NCI-H187 treated with DMSO at 0.1 percent for 48 hours (cell line): ENCODE measurements at places on chromosomes 4 and X.

DNA sequence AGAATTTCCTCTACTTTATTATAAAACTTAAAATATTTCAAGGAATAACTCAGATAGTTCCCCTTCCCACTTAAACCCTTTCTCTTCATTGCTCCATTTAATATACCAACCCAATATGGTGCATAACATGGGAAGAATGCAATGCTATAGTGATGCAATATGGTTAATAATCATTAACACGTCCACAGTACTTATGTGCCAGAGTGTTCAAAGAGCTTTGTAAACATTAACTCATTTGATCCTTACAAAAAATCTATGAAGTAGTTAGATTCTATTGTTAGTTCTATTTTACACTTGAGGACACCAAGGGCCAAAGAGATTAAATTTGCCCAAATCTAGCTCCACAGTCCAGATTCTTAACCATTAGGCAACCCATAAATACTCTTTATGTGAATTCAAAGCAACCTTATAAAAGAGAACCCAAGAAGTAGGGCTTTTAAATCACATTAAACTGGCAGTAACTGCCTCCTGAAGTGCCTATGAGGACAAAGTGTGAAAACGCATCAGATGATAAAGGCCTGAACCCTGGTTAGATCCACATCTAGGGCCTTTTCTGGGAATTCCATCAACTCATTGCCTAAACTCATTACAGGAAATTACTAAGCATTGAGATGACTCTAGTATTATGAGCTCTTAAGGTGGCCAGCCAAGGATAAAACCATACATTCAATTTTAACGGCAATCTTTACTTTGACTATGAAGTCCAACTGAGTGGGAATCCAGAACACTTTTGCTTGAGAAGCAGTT, 94.3 kb downstream of the AREG start:
- DNase-seq, result no peak

DNA sequence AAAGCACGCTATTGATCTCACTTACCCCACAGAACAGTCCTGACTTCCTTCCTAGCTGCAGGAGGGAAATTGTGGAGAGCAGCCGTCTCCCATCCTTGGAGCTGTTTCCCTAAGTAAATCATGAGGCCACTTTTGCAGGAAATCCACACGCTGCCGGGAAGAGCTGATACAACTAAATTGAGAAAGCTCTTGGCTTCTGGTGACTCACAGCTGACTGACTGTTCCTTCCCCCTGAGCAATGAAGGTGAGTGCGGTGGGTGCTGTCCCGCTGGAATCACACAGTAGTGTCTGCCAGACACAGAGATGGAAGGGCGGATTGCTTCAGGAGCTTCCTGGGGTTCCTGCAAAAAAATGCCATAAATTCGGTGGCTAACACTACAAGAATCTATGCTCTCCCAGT, 268.9 kb downstream of the ASMT start:
- no peak for DNase-seq

DNA sequence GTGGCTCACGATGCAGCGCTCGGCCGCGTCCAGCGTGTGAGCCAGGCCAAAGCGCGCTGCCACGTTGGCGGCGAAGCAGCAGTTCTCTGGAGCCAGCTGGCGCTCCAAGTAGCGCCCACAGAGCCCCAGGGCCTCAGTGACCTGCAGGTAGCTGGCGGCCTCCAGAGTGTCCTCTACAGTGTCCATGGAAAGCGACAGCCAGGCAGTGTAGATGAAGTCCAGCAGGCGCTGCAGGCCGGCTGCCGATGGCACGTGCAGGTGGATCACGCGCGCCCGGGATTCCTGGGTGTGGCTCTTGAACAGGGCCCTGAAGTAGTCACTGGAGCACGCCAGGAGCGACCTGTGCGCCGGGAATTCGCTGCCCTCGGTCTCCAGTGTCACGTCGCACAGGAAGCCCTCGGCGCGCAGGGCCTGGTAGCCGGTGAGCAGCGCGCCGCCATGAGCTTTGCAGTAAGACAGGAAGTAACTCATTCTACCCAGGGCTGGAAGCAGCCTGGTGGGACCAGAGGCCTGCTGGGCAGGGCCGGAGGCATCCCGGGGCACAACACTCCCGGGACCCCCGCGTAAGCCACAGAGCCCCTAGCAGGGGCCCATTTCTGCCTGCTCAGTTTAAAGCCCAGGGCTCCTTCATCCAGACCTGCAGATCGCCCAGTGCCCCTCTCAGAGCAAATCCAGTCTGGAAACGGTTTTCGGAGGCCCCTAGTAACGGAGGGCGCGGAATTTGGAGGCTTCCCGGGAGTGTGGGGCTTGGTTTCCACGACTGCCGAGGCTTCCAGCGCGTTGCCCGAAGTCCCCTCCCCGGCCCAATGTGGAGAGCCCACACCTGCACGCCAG, 595 bp downstream of the KLHL34 start:
- no peak for DNase-seq

- no peak for DNase-seq
Measured at GRCh38 chr4:37023996-37024395, 220.5 kb upstream of the NWD2 start.

- DNase-seq, result no peak
Measured at GRCh38 chrX:100208076-100208475, 202.0 kb downstream of the PCDH19 start.

- no peak for DNase-seq
Measured at GRCh38 chr4:128525992-128526630, 238.5 kb upstream of the PGRMC2 start.

GRCh38 chrX:121308276-121308805, 260.9 kb downstream of the GLUD2 start:
- DNase-seq, result no peak

GRCh38 chrX:41250867-41251266, 83.1 kb upstream of the DDX3X start:
- DNase-seq, result no peak

DNA sequence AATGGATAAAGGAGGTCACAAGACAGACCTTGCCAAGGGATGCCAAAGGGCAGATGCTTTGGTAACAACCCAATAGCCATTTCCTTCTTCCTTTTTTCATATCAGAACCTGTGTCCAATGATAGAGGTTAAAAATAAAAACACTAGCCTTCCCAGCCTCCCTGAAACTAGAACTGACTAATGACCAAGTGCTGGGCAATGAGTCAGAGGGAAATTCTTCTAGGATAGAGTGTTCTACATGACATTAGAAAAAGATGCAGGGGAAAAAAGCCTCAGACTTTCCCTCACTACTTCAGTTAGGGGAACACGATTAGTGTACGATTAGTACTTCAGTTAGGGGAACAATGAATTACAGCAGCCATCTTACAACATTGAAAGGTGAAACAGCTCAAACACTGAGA, 29.3 kb upstream of the FAM47C start:
- DNase-seq, result no peak

- DNase-seq, result no peak
Measured at GRCh38 chr4:97656044-97656720, 487.1 kb downstream of the STPG2 start.

DNA sequence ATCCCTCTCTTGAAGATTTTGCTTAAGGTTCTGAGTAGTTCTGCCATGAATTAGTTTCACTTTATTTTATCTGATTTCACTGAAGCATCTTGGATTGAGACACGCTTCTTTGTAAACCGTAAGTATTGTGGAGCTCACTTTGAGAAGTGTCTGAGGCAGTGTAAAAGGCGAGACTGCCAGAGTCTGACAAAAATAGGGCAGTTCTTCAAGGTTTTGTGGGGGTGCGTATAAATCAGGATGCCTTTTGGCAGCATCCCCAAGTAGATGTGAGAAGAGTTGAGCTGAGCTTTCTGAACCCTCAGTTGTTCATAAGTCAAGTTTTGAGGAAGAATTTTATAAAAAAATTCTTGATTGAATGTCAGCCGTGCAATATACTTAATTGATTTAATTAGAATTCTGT, 76.3 kb downstream of the RBPJ start:
- DNase-seq, result no peak

DNA sequence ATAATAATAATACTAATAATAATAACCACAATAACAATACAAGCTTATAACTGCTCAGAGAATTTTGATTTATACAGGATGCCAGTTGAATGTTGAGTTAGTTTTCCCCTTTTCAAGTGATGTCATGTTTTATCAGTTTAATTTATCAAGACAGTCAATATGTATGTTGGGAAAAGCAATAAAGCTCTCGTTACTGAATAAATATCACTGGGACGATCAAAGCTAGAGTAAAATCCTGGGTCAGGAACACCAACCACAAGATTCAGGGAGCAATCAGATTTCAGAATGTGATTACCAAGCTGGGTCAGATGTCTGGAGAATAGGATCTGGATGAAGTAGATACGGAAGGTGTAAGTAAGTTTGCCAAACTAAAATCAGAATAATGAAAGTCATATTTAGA, 179.6 kb downstream of the GRID2 start:
- DNase-seq, result no peak

- no peak for DNase-seq
Measured at GRCh38 chrX:110578270-110578669, 217.3 kb downstream of the CHRDL1 start.

GRCh38 chr4:109816082-109816442, 500 bp downstream of the GAR1 start:
- DNase-seq, result no peak

DNA sequence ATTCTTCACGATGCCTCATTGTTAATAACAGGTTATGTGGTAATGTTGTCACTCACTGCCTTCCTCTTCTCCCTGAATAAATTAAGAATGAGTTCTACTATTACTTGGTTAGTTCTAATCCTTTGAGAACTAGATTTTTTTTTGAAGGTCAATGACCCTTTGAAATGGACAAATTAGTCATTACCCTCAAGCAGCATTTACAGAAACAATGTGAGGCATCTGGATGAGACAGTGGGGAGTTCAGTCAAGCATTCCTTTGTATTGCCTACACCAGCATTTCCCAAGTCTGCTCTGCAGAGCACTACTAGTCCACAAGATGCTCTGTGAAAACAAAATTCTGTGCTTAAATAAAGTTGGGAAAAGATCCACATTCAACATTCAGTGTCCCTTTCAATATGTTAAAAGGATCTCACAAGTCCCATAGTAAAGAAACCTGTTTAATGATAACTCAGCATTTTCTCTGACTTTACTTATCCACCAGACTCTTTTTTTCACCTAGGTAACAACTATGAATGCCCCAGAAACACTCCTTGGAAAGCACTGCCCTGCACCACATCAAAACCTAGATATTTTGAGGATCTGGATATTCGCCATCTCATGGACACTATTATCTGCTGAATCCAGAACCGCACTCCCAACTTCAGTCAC, 60.6 kb downstream of the CHRDL1 start:
- no peak for DNase-seq

DNA sequence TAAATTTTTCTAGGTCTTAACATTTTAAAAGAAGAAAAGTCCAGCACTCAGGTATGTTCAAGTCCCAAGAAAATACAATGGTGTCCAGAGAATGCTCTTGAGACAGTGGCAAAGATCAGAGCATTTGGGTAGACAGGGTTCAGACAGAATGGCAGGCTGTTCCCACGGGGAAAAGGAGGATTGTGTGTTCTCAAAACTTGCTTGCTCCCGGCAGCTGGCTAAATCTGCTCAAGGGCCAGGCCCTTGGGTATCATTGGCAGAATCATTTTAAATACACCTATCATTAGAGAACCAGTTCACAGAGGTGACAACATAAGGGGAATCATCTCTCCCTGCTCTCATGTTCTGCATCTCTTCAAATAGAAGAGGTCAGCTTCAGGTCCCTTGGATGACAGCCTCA, 456.3 kb downstream of the DTHD1 start:
- DNase-seq, result no peak

- no peak for DNase-seq
Measured at GRCh38 chr4:188194421-188194820, 55.2 kb downstream of the TRIML1 start.

- no peak for DNase-seq
Measured at GRCh38 chr4:189600718-189601435, 339.8 kb upstream of the FRG1 start.

GRCh38 chrX:55056820-55057674, 17.8 kb upstream of the PAGE2B start:
- DNase-seq, result no peak

GRCh38 chr4:102598762-102599374, 97.7 kb downstream of the NFKB1 start:
- DNase-seq, result no peak

DNA sequence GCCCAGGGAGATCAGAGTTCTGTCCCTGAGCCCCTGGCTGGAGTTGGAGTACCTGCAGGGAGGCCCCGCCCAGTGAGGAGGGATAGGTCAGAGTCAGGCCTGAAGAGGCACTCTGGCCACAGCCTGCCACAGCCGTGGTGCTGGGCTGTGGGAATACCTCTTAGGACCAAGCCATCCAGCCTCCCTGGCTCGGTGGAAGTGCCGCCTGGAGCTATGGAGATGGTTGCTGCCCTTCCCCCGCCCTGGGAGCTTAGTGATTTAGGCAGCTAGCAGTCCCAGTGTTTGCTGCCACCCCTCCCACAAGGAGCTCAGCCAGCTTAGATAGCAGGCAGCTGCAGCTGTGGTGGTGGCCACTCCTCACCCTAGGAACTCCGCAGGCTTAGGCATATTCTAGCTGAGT, 446.3 kb upstream of the GNPDA2 start:
- no peak for DNase-seq

- no peak for DNase-seq
Measured at GRCh38 chrX:115912372-115912897, 258.1 kb upstream of the AGTR2 start.

DNA sequence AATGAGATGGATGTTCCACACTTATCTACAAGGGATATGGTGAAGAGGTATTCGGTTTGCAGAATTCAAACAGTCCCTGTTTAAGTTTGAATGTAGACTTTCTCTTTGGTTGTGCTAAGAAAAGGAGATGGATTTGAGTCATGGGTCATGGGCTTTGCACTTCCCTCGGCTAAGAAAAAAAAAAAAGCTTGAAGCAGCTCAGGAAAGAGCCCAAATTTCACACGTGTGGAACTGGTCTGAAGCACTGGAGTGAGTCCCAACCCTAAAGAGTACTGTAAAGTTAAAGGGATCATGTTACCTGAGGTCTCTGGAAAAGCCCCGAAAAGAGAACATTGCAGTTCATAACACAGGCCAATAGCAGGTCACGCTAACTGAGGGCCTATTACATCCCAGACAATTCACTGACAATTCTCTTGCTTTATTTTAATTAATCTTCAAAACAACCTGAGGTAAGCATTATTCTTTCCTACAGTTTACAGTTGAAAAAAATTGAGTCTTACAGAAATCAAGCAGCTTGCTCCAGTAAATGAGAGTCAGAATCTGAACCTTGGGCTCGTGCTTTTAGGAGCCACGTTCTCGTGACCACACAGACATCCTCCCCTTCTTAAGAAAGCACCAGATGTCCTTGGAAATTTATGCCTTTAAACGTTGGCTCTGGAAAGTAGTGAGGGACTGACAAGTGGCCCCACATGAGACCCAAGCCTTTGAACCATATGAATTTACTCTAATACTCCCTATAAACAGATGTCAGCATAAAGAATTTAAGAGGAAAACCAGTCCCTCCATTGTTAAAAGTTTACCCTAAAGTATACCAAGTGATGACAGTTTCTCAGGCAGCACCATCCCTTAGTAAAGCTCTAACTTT, 89.3 kb downstream of the MAD2L1 start:
- DNase-seq, result no peak
